GM12865 (cell line): ENCODE measurements at places on chromosomes 5 and 9.

- no peak for DNase-seq
Measured at GRCh38 chr9:121798941-121799340, 147.5 kb downstream of the DAB2IP start.

- DNase-seq, result no peak
Measured at GRCh38 chr5:170896779-170897178, 35.0 kb downstream of the RANBP17 start.

- DNase-seq, result no peak
Measured at GRCh38 chr5:73272351-73272750, 99.4 kb downstream of the TMEM174 start.

DNA sequence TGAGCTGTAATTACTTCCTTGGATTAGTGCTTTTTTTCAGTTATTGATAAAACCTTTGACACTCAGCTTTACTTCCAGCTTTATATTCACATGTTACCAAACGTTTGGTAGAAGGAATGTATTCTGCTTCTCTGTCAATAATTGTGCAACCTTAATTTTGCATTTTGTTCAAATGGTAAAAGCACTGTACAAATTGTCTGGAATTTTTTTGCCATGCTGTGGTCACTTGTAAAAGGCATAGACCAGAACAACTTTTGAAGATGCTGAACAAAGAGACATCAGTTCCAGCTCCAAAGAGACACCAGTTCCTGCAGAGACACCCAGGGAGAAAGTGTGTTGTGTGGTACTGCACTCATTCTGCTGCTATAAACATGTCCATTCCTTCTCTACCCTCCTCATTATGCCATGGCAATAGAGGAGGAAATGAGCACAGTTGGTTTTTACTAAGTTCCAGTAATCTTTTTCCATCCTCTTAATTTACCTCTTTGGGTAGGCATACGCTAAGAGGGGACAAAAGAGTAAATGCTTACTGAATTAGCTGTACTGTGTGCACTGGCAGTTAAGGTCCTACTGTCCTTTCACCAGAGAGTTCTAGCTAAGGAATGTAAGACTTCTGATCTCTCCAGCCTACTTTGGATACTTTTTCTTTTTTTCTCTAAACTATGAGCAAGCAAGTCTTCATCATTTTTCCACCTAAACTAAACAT is 387.4 kb downstream of the FGF10 start:
- no peak for DNase-seq

DNA sequence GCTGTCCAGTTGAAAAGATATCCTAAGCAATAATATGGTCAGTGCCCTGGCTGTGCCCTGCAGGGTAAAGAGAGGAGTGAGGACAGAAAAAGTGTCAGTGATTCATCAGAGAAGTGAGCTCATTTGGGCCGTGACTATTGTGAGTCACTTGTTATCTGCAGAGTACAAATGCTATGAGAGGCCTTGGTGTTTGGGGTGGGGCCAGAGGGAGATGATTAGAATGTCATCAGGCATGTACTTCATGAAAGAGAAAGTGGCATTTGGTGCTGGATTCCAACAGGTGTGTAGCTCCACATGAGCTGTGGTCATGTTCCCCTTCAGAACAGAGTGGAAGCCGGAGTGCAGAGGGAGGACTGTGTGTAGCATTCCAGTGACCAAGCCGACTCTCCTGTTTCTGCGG is 174.1 kb downstream of the KDM4C start:
- DNase-seq, result no peak

DNA sequence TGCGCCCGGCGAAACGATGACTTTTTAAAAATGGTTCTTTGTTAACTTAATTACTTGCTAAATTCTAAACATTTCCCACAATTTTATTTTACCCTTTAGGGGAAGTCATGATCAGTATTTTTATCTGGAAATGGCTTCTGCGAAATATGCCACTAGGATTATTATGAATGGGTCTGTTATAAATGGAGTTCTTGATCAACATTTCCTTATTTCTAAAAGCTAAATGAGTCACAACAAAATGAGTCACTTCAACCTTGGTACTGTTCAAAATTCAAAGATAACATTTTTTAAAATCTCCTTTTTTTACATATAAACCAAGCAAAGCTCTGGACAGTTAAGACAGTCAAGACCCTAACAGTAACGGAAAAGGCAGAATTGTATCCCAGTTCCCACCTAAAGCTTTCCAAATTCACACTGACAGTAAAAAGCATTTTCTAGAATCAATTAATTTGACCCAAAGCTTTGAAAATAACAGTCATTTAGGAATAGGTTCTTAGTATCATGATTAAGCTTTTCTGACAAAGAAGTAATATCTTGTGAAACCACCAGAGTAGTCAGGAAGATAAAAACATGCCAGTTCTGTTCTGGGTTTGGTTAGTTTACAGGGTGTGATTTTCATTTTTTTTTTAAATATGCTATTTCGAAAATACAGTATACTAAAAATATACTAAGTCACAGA is 81.7 kb downstream of the LHFPL2 start:
- peak; percentile 31 for DNase-seq

DNA sequence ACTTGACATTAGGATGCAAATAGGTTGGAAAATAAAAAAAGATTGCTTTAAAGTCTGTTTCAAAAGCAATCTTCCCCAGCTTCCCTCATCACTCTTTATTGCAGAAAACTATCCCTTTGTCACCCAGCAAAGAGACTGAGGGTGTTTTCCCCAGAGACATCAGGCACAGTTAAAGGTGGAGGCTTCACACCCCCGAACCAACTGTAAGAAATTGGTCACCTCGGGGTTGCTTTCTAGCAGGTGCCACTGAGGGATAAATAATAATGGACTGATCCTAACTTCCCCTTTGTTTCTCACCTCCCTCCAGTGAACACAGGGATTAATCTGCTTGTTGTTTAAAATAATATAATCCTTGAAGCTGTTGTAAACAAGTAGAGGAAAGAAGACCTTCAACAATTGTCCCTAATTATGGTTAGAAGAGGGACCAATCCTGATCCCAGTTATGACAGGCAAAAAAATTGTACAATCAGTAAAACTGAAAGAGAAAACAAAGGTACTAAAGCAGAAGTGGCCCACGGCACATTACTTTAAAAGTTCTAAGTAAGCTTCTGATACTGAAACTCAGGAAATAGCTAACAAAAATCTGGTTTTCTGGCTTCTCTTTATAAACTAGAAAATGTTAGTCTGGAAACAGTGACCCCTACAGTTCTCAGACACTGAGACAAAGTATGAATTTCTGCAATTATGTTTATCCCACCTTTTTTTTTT is 6.6 kb upstream of the PCSK1 start:
- peak; percentile 83 for DNase-seq

DNA sequence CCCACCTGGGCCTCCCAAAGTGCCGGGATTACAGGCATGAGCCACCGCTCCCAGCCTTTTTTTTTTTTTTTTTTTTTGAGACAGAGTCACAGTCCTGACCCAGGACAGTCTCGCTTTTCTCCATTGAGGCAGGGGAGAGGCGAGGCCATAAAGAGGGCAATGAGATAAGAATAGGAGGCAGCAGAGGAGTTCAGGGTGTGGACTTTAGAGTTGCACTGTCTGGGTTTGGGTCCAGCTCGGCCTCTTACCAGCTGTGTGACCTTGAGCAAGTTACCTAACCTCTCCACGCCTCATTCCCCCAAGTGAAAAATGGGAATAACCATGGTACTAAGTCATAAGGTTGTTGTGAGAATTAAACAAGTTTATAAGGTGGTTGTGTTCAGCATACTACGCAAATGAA is 24.6 kb upstream of the ANKH start:
- no peak for DNase-seq

DNA sequence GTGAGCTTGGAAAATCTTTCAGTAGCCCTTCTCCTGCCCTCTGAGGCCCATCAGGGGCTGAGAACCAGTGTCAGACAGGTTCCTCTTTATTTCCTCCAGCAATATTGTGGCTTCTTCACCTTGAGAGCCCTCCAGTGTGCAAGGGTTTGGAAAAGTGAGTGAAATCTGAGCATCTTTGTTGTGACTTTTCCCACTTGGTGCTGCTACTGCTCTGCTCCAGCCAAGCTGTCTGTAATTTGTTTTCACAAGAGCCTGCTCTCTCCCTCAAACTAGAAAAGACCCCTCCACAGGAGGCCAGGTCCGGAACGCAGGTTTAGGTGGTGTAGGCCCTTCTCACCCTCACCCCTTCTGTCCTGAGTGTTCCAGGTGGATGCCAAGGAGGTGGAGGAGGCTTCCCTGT is 57.4 kb upstream of the SPRY4 start:
- no peak for DNase-seq

DNA sequence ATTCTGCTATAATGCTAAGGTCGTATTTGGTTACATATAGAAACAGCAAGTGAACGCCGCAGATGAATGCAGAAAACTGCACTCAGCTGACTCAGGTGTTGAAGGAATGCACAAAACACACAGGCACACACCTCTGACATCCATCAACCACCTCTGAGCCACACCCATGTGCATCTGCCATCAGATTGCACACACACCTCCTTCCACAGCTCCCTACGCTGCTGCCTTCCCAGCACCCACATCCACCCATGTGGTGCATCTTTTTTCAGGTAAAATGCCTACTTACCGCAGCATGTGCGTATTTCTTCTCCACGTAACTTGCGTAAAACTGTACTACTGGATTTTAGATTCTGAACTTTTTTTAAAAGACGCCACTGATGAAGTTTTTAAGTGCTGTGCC is 7.1 kb downstream of the STK10 start:
- no peak for DNase-seq

DNA sequence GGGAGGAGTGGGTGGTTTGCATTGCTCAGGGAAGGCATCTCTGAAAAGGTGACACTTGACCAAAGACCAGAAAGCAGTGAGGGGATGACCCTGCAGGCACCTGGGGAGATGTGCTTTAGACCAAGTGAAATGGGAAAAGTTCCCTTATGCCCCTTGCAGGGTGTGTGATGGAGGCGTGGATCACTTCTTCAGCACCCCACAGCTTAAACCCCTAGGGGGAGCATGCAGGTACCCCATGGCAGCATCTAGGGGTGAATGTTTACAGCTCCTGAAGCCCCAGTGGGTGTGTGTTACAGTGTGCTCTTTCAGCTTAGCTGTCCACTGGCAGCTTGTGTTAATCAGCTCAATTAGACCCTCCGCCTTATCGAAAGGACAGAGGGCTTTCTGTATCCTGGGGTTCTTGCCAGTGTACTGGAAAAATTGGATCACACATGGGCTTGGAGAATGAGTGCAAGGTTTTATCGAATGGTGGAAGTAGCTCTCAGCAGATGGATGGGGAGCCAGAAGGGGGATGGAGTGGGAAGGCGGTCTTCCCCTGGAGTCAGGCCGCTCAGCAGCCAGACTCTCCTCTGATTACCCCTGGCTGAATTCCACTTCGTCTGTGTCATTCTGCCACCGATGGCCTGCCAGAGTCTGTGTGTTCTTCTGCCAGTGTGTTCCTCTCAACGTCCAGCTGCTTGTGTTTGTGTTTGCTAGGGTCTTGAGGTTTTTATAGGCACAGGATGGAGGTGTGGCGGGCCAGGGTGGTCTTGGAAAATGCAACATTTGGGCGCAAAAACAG is 6.3 kb downstream of the BHMT2 start:
- no peak for DNase-seq

DNA sequence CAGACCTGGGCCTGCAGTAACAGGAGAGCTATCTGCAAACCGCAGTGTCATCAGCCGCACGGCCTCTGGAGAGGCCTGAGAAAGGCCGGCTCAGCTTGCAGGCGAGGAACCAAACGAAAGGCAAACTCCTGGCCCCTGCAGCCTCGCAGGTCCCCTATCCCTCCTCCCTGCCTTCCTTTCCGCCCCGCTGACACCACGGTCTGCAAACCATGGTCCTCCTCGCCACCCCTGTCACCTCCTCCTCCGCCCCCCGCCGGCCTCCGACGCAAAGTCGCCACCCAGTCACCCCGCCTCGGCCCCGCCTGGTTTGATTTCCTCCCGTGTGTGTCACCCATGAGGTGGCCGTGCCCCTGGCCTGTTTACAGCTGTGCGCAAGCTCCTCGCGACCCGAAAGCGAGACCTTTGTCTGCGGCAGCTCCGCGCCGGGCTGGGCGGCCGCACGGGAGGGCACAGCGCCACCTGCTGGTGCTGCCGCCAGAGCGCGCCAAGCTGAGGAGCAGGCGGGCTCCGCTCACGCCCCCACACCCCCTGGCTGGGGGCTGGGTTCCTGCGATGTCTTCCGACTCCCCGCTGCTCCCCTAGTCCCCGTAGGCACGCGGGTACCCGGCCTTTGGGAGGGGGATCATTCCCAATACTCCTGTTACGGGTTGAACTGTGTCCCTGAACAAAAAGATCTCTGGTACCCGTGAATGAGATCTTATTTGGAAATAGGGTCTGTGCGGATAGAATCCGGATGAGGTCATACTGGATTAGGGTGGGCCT is 19.4 kb downstream of the GBGT1 start:
- DNase-seq, result peak; percentile 97

- no peak for DNase-seq
Measured at GRCh38 chr5:133996683-133997252, 8.0 kb downstream of the VDAC1 start.

GRCh38 chr5:82197550-82197949 is 80.6 kb downstream of the RPS23 start:
- DNase-seq, result no peak

- no peak for DNase-seq
Measured at GRCh38 chr9:110255034-110255462, 1.3 kb downstream of the TXN start.

DNA sequence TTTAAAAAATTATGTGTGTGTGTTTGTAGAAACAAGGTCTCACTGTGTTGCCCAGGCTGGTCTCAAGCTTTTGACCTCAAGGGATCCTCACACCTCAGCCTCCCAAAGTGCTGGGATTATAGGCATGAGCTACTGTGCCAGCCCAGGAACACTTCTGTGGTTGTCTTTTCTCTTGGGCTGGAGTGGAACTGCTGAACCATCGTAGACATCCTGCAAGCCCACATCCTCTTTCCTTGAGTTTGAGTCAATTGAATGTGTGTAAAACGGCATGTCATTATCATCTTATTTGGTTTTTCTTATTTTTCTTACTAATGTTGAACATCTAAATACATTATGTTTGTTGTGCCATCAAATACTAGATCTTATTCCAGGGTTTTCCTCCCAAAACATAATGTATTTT is 40.0 kb downstream of the EHMT1 start:
- DNase-seq, result no peak

DNA sequence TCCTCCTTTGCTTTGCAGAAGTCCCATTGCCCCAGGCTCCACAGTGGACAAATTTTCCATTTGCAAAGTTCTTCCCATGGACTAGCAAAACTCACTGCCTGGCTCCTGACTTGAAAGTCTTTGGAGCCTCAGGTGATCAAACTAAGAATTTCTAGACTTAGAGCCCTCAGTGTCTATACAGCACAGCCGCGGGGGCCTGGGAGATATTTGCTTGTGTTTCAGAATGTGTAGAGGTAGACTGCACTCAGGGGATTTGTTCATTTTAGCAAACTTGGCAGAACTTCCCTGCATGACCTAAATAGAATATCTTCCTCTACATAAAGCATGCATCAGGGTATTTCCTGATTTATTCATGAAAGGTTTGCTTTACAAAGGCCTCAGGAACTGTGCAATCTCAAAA is 384.2 kb upstream of the ZNF462 start:
- DNase-seq, result no peak

GRCh38 chr5:90601468-90601867 is 42.9 kb downstream of the ADGRV1 start:
- no peak for DNase-seq

- no peak for DNase-seq
Measured at GRCh38 chr5:1413611-1414241, 31.5 kb downstream of the SLC6A3 start.
